ENCODE measurements at places on chromosomes 11 and 22. TPM values are rescaled to one million over a fixed set of nuclear protein-coding genes. Genes with fewer than 3 reads are reported as not detected.

Gene SEC14L6
- total RNA-seq = 3.8 TPM

Gene SYT7
- 4.8 TPM for total RNA-seq

Gene CBLIF
- not detected for total RNA-seq

Gene OR52L1
- 0.23 TPM for total RNA-seq

Gene DDTL
- total RNA-seq = 0.37 TPM

Measured in lung (tissue), 17 donors.